ENCODE measurements at places on chromosomes 5 and 9.

GRCh38 chr9:127716412-127716811, 533 bp downstream of the TTC16 start:
- DNase-seq, result no peak

DNA sequence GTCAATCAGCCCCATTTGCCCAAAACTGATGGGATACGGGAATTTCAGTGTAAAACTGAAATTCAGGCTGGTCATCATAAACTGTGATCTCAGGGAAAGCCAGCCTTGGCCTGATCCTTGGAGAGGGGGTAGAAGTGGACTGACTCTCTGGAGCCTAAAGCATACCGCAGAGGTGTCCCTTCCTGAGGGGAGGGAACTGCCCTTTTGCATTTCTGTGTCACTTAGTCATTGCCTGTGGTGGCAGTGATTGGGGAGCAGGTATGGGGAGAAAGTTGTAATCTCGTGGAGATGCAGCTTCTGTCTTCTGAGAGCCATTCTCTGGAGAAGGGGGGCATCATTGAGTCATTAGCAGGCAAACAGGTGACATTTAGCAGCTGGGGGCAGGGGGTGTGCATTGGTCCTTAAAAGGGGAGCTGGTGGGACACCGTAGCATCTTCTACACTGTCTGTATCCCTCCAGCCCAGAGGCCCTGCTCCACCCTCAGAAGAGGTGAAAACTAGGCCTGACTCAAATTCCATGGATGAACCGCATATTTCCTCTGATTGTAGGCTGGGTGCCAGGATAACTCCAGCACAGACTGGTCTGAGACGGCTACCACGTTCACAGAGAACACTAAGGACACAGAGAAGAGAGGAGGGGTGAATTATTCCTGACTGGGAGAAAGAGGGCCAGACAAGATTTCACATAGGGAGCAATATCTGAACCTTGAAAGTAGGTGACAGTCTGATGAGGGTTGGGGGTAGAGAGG, 143.3 kb downstream of the SEC61B start:
- DNase-seq, result no peak

DNA sequence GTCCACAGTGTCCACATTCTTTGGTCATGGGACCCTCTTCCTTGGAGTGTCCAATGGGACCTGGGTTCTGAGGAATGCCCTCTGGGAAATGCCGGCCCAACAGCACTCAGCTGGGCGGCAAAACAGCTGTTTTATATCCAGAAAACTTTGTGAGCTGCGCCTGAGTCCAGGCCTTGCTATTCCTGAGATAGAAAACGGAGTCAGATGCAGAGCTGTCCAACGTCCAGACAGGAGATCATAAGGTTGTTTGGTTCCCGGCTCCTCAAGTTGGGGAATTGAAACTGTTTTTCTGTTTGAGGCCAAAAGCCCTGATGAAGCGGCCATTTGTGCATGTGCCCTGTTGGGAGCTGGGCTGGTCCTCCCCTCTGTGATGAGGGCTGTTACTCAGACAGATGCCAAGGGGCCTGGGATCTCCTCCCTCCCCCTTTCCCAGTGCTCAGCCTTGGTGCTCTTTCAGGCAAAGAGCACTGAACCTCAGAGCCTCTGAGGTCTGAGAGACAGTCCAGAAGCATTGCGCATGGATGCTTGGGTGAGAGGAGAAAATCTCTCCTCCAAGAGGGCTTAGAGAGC, 66.6 kb upstream of the GARNL3 start:
- DNase-seq, result no peak

GRCh38 chr5:548256-548655, 24.0 kb upstream of the SLC9A3 start:
- DNase-seq, result no peak

DNA sequence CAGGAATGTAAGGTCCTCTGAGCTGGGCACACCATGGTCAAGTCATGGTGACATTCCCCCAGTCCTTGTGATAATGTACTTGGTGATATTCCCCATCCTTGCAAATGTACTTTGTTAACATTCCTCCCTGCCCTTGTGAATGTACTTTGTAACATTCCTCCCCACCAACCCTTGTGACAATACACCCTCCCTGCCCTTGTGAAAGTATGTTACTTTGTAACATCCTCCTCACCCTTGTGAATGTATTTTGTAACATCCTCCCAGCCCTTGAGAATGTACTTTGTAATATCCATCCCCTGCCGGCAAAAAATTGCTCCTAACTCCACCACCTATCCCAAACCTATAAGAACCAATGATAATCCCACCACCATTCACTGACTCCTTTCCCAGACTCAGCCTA, 53.3 kb downstream of the RAPGEF6 start:
- DNase-seq, result no peak
